Ovary (tissue), 10 donors: ENCODE measurements at places on chromosomes 2 and 18. TPM values are rescaled to one million over a fixed set of nuclear protein-coding genes. Genes with fewer than 3 reads are reported as not detected.

GRCh38 chr2:53381271-53381670, 386.3 kb upstream of the CHAC2 start:
- no peak for DNase-seq

- DNase-seq, result no peak
Observed at GRCh38 chr2:199509403-199509802, 51.7 kb upstream of the SATB2 start.

GRCh38 chr2:219544567-219544966, 739 bp downstream of the TMEM198 start:
- DNase-seq, result no peak

- DNase-seq, result no peak
Observed at GRCh38 chr2:171185941-171186340, 25.2 kb upstream of the TLK1 start.

Gene SPATS2L
- 70.8 TPM for total RNA-seq

DNA sequence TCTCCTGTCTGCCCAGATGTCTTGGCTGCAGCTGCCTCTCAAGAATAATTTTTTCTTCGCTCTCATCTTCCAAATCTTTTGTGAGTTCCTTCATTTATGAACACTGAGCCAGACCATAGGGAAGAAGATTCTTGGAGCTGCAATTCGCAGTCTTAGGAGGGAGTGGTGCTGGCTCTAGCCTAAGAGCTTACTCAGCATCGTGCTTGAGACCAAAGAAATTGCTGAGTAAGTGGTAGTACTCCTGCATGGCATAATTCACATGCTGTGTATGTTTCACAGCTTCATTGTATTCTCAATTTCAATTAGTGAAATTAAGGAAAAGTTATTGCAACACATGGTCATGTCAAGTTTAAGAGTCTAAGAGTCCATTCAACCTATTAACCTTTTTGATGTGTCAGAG, 771.7 kb downstream of the ADCYAP1 start:
- DNase-seq, result no peak

- no peak for DNase-seq
Observed at GRCh38 chr2:176268976-176269318, 295 bp upstream of the MTX2 start.

- DNase-seq, result no peak
Observed at GRCh38 chr2:64383016-64383591, 70.9 kb upstream of the LGALSL start.

Gene GPAT2
- total RNA-seq, result 1.6 TPM

Gene PCARE
- 0.11 TPM for total RNA-seq

DNA sequence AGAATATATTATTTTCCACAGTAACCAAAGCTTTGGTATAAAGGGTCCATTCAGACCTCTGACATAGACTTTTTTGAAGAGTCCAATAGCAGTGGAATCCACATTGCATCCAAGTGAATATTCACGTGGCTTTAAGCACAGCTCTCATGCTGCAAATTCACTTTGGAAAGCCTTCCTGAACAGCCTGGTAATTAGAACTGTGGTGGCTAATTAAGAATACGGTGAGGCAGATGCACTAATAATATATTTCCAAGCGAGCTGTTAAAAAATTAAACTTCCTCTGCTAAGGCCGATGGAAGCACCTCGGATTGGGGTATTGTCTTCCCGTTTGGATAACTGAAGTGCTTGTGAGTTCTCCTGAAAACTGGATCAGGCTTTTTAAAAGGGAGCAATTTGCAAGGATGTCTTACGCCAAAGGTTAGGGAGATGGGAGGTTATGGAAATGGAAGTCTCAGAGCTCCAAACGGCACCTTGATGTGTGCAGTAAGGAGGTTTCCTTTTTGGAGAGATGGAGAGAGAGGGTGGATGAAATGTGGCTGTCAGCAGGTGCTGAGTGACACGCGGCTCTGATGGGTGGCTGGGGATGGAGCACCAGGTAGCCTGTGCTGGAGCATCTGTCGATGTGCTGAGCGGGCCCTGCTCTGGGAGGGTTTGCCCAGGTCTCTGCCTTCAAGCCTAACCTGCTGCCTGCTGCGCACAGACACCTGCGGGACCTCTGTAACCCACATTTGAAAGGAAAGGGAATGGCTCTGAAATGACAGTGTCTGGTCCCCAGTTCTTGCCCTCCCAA, 37.5 kb downstream of the CABLES1 start:
- DNase-seq, result no peak

DNA sequence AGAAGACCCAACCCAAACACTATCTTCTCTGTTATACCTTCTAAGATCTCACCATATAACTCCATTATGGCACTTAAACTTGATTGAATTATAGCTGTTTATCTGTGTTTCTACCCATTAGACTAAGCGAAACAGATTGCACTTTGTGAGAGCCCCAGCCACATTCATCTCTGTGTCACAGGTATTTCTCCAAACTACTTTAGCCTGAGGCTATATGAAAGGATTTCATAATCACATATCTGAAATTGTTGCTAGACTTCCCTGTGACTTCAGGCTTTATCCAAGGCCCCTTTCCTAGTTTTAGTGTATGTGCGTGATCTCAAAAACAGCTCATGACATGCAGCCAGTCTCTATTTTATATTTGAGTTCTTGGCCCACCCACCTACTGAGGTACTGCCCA, 745.0 kb upstream of the ACVR2A start:
- DNase-seq, result no peak

GRCh38 chr2:147739508-147739907, 105.3 kb upstream of the ACVR2A start:
- no peak for DNase-seq

DNA sequence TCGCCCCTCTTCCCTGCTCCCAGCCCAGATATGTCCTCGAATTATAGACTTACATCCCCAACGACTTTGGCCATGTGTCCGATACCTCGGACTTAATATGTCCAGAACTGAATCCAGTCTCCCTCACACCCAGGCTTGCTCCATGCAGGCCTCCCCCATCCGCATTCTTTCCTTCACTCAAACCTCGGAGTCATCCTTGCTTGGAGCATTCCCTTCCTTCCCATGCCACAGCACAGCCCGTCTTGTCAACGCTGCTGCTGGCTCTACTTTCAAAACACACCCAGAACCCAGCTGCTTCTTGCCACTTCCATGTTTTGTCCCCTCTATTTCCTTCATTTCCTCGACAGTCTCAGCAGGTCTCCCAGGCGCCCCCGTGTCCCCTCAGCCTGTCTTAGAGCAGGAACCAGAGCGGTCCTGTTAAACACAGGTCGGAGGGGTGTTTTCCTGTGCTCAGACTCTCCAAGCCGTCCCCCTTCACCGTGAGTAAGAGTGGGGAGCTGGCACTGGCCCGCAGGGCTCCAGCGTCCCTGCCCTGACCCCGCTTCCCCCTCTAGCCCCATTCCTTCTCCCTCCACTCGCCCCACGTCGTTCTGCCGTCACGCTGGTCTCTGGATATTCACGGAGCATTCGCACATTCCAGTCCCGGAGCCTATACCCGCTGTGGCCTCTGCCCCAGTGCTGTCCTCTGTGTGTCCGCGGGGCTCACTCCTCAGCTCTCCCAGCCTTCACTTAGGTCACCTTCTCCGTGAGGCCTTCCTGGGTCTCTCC, 54.4 kb downstream of the VAPA start:
- DNase-seq, result no peak

Gene IL37
- not detected for total RNA-seq

- DNase-seq, result no peak
Observed at GRCh38 chr18:37497853-37498518, 67.6 kb downstream of the CELF4 start.

DNA sequence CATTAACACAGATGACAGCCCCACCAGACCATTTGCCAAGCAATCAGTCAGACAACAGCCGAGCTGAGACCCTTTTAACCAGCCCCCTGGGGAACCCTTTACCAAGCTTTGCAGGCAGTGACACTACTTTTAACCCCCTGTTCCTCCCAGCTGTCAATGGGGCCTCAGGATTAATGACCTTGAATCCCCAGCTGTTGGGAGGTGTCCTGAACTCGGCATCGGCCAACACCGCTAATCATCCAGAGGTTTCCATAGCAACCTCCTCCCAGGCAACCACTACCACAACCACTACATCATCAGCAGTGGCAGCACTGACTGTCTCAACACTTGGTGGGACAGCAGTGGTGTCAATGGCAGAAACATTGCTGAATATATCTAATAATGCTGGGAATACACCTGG, 160.9 kb upstream of the EPC2 start:
- no peak for DNase-seq

Gene NETO1
- total RNA-seq, result not detected

DNA sequence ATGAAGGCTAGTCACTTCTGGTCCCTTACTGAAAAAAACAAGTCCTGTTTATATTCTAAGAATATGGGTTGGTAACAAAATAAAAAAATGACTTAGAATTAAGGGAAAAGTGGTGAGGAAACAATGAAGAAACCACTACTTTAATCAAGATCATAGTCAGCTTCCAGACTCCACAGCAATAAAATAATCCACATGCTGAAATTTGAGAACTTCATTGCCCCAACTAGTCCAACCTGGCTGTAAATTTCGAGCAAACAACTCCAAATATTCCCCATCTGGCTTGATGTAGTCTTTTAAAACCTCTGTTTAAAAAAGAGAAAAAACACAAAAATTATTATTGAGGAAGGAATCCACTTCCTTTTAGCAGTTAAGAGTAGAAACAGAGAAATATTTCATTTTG, 32.5 kb downstream of the METTL4 start:
- no peak for DNase-seq

DNA sequence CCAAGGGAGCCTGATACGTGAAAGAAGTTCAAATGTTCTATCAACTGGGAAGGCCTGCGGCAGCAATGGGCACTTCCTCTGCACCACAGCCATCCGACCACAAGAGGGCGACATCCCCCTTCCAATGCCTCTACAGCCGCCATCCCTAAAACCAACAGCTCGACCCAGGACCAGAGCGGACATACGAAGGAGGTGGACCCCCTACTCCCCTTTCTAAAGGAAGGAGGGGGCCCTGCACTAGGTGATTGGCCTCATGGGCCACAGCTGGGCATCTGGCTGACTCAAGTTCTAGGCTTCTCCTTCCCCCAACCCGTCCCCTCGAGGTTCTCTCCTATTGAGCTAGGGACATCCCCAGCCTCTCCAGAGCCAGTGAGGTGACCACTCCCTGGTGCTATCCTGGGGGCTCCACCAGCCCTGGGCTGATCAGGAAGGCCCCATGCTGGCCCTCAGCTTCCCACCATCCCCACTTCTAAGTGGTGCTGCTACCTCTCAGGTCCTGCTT, 217.2 kb downstream of the TNS1 start:
- DNase-seq, result peak; percentile 90

DNA sequence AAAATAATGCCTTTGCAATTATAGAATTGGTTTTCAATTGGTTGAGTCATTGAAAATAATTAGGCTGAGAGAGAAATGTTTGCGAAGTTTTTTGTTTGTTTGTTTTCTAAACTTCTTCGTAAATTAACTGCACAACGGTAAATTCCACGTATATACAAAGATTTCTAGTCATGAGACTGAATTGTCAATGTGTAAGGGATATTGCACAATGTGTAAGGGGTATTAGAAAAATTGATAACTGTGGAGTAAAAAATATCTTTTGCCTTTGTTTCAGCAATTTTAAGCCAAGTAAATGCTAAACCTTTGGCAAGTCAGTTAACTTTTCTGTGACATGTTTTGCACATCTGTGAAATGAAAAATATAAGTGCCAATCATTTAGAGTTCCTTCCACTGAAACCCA, 606.0 kb downstream of the TMEM182 start:
- DNase-seq, result no peak

Gene CDH2
- total RNA-seq, result 2.9 TPM

- peak; percentile 82 for DNase-seq
Observed at GRCh38 chr2:74147727-74148456, at the start of gene BOLA3. TSS of gene BOLA3 (minus strand) at chr2:74147912. CDS start at chr2:74147874, 38 bp downstream.

- DNase-seq, result no peak
Observed at GRCh38 chr2:225497166-225497565, 97.7 kb downstream of the NYAP2 start.

- no peak for DNase-seq
Observed at GRCh38 chr2:75698918-75699317, 11.8 kb downstream of the GCFC2 start.

- no peak for DNase-seq
Observed at GRCh38 chr2:231533777-231534125, 3.5 kb upstream of the NMUR1 start.

- no peak for DNase-seq
Observed at GRCh38 chr2:72919414-72920317, 2.3 kb downstream of the EMX1 start.

DNA sequence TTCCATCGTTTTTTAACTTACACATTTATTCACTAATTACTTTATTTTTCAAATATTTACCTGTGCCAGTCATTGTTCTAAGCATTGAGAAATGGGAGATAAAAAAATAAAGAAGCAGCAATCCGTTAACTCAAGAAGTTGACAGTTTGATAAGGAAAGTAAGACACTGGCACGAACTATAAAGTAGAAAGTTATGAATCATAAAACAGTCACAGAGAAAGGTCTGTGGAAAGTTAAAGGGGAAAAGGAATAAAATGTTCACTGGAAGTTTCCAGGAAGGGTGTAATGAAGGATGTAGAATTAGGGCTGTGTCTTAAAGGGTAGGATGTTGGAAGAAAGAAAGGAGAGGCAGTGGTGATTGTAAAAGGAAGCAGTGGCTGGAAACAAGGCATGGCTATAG, 118.9 kb downstream of the RDH14 start:
- DNase-seq, result no peak

DNA sequence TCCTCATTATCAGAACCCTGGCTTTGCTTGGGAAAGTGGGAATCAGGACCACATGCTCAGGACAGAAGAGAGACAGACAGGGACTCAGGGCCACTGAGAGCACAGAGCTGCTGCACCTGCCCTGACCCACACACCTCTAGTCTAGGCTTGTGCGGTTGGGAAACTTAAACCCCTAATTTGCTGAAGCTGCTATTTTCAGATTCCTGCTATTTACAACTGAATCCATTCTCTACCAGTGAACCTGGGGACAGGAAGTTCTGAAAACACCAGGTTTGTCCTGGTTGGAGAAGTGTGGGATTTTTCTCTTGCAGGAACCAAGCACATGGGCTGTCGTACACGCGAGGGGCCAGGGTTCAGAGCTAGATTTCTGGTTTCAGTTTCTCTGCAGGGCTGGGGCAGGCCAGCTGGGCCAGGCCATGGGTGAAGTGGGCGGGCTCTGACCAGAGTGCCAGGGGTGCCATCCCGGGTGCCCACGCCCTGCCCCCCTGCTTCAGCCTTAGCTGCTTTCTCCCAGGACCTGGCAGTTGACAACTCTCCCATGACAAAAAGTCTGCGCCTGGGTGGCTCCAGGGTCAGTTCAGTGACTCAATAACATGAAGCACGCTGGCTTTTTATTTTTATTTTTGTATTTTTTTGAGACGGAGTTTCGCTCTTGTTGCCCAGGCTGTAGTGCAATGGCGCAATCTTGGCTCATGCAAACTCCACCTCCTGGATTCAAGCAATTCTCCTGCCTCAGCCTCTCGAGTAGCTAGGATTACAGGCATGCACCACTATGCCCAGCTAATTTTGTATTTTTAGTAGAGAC, 51.3 kb upstream of the SLC1A4 start:
- DNase-seq, result no peak
